ENCODE measurements at places on chromosomes 3 and 15.

GRCh38 chr3:20225769-20226168 lies 39.8 kb upstream of the SGO1 start:
- DNase-seq, result no peak

GRCh38 chr15:38300395-38300794 lies 47.8 kb downstream of the SPRED1 start:
- no peak for DNase-seq

DNA sequence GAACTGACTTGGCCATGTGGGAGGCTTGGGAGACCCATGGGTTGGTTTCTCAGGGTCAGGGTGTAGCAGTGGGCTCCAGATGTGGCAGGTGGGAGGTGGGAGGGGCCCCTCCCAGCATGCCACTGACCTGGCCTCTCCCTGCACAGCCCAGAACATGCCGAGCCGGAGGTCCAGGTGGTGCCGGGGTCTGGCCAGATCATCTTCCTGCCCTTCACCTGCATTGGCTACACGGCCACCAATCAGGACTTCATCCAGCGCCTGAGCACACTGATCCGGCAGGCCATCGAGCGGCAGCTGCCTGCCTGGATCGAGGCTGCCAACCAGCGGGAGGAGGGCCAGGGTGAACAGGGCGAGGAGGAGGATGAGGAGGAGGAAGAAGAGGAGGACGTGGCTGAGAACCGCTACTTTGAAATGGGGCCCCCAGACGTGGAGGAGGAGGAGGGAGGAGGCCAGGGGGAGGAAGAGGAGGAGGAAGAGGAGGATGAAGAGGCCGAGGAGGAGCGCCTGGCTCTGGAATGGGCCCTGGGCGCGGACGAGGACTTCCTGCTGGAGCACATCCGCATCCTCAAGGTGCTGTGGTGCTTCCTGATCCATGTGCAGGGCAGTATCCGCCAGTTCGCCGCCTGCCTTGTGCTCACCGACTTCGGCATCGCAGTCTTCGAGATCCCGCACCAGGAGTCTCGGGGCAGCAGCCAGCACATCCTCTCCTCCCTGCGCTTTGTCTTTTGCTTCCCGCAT lies 7.9 kb upstream of the STAB1 start:
- DNase-seq, result no peak

- DNase-seq, result no peak
Observed at GRCh38 chr3:131622726-131623125, 120.0 kb upstream of the MRPL3 start.

- DNase-seq, result no peak
Observed at GRCh38 chr15:70181626-70182255, 84.0 kb upstream of the TLE3 start.

- no peak for DNase-seq
Observed at GRCh38 chr3:53509494-53509893, 15.1 kb downstream of the CACNA1D start.

DNA sequence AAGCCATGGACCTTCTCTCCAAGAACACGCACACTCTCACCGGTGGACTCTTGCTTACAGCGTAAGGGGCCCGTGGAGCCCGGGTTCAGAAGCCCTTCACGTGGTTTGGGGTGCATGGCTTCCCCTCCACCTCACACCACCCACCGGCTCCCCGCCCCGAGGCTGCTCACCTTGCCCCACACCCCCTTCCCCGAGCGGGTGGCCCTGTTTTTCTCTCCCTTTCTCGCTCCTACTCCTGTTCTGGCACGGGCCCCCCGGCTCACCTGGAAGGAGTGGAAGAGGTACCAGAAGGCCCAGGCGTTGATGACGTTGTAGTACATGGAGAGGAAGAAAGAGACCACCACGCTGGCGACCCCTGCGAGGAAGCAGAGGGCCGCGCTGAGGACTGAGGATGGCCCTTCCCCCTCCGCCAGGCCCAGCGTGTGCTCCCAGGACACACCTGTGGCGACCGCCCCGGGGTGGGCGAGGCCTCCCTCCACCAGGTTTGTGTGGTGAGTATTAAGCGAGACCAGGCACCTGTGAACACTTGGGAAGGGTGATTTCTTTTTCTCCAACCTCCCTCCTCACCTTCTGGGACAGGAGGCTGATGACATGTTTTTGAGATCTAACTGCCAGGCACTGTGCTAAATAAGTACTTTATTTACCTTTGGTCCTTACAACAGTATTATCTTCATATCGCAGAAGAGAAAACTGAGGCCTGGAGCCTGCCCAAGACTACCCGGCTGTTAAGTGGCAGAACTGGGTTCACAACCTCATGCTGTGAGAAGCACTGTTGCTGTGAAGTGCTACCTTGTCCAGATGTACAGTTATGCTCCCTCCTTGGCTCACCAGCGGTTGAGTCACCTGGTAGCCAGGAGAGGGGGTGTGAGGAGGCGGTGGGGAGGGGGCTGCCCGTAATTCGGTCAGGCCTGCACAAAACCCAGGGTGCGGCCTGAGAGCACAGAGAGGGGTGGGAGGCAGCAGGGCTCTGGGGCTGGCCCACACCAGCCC lies 16.3 kb downstream of the SLC6A20 start:
- DNase-seq, result no peak

DNA sequence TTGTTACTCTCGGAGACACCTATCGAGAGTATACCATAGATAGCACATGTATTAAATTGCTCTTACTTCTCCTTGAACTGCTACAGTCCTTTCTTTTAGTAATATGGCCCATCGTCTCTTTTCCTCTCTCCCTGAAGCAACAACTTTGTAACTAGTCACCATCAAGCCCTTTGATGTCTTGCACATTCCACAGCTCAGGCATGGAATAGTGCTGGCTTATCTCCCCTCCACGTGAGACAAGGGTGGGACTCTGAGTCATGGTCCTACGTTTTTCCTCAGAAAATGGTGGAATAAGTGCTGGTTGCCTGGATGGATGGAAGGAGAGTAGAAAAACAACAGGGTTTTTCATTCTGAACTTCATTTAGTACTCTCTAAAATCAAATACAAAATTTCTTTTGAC lies 163.3 kb upstream of the MBNL1 start:
- DNase-seq, result no peak

GRCh38 chr3:138300647-138301046 lies 29.0 kb downstream of the NME9 start:
- DNase-seq, result no peak

DNA sequence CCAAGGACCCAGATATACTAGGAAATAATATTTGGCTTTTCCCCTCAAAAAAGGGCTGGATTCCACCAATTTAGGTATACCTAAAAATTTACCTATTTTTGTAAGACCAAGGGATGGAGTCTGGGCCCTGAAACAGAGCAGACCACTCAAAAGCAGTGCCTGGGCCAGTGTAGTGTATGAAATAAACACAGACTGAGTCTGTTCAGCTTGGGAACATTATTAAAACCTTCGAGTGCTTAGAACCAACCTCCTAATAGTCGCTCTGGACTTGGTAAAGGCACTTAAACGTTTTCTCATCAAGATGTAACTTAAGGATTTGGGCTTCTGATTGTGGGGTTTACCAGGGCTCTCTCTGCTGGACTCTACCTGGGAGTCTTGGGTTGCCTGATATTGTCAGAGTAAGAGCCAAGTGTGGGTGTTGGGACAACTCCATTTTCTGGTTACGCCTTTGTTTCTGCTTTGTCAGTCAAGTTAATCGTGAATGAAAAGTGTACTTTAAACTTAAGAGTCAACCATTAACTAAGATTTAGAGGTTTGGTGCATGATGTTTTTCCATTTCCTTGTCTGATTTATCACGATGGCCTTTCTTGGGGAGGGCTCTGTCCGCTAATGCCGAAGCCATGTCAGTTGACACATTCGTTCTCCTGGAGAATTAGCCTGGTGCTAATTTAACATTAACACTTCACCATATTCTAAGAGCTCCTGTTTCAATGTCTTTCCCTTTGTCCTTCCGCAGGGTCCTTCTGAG lies 221.0 kb upstream of the TPM1 start:
- DNase-seq, result no peak

- no peak for DNase-seq
Observed at GRCh38 chr15:93274257-93274656, 185.2 kb upstream of the RGMA start.

- DNase-seq, result no peak
Observed at GRCh38 chr3:12922881-12923431, 81.6 kb upstream of the RPL32 start.

DNA sequence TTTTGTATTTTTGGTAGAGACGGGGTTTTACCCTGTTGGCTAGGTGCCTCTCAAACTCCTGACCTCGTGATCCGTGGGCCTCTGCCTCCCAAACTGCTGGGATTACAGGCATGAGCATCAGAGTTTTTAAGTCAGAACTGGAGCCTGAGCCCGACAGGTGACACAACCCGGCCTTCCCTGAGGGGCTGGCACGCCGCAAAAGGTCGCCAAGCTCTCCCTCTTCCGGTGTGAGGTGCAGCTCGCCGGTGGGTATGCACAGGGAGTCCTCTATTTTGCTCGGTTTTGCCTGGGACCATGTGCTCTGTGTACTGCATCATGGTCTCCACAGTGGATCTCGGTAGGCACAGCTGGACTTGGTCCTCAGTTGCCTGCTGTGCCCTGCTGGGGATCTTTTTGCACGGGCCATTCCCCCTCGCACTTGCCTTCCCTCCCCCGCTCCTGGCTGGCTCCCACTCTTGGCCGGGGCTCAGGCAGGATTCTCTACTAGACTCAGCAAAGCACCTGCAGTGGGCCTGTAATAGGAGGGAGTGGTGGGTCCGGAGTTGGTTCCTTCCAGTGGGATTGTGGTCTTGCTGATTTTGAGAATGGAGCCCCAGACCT lies 101.2 kb upstream of the KLF13 start:
- no peak for DNase-seq

DNA sequence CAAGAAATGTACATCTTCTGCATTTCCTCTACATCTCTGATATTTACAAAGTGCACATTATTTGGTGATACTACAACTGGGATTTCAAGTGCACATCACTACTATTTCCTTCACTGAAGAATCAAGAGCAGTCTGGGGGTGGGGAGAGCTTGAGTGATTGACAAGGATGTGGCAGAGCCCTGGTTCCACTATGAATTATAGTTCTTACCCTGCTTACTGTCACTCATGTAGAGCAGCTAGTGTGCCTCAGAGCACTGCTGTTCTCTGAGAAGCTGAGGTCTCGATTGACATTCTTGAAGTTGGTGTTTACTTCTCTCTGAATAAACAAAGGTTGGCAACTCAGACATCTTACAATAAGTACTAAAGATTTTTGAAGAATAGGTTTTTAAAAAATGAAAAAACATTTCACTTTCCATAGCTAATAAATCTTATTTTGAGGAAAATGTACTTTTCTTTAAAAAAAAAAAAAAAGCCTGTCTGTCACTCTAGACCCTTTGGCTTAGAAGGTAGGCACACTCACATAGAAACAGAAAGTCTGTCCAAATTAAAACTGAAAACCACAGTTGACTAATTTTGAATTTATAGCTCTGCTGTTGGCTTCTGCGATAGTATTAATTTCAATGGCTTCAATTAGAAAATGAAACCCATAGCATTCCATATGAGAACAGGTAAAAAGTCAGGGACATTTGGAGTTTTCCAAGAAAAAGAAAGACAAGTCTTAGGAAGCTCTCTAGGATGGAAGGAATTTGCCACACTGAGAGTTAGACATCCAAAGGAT lies 5.6 kb downstream of the GREM1 start:
- DNase-seq, result no peak

DNA sequence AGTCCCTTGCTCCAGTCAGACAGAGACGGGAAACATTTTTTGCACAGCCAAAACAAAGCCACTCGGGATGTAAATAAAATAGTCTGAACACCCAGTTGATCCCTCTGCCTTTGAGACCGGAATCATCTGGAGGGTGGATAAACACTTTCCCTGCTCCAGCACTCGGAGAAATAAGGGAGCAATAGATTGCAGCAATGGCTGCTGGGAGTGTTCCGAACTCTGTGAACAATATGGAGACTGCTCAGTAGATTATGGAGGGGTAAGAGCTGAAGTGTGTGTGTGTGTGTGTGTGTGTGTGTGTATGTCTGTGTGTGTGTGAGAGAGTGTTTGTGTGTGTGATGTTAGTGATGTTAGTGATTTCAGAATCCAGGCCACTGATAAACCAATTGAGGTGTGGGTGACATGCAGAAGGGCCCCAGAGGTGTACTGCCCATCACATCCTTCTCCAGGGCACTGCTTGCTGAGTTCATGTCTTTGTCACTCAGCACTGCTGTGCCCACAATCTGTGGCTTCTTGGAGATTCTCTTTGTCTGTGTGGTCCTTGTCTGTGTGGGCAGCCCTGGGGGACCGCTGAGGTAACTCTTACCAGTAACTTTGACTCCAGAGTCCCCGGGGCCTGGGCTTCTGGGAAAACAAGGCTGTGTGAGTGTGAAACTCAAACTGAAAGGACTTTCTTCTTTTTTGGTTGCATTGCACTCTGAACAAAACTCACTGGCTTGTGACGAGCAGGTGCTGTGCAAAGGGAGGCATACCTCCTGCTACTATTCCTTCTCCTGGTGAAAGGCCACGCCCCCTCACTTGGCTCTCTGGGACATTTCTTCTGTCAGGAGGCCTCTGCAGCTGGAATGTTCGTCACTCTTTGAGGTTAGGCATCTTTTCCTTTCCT lies 23.0 kb downstream of the CRYGS start:
- no peak for DNase-seq

DNA sequence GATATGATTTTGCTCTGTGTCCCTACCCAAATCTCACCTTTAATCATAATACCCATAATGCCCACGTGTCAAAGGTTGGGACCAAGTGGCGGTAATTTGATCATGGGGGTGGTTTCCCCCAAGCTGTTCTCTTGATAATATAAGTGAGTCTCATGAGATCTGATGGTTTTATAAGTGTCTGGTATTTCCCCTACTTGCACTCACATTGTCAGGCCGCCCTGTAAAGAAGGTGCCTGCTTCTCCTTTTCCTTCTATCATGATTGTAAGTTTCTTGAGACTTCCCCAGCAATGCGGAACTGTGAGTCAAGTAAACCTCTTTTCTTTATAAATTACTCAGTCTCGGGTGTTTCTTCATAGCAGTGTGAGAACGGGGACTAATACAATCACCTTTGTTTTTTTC lies 279.8 kb downstream of the ARPP21 start:
- DNase-seq, result no peak

DNA sequence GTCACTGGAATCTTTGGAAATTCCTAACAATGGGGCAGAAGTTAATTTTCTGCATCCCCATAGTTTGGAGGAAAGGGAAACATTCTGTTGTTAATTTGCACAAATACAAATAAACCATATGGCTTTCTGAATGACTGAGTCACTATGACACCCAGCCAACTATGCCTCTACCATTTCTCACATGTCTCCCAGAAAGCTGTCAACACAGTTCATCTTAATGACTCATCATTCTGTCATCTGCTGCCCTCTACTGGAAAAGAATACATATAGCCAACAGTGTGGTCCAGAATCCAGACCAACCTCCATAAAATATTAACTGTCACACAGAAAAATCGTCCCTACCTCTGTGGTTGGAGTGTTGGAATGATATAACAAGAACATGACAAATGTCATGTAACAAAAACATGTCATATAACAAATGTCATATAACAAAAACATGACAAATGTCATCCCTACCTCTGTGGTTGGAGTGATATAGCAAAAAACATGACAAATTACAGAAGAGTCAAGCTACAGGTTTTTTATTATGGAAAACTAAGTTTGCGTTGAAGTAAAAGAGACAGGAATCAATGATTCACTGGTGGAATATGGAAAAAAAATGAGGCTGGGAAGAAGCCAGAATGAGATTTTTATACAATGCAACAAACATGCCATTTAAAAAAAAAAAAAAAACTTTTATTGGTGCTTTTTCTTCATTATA lies 47.7 kb upstream of the GYG1 start:
- DNase-seq, result no peak

All from omental fat pad (tissue), 4 donors.